ENCODE measurements at places on chromosomes 4 and X. TPM values are rescaled to one million over a fixed set of nuclear protein-coding genes. Genes with fewer than 3 reads are reported as not detected.

VCX gene
- total RNA-seq = not detected

NONO gene
- 299 TPM for total RNA-seq

APLN gene
- 2.5 TPM for total RNA-seq

FATE1 gene
- total RNA-seq = not detected

GABRE gene
- 20.2 TPM for total RNA-seq

RAB40A gene
- not detected for total RNA-seq

GPRASP2 gene
- 4.7 TPM for total RNA-seq

ATP2B3 gene
- total RNA-seq = not detected

ATP8A1 gene
- 0.74 TPM for total RNA-seq

ERAS gene
- total RNA-seq = not detected

HSD17B13 gene
- total RNA-seq = not detected

ASB9 gene
- total RNA-seq = 2.6 TPM

LUZP4 gene
- total RNA-seq = not detected

CXCL11 gene
- total RNA-seq = 0.07 TPM

All from airway epithelial cell (primary cell).